ENCODE measurements at places on chromosomes 1 and 21.

DNA sequence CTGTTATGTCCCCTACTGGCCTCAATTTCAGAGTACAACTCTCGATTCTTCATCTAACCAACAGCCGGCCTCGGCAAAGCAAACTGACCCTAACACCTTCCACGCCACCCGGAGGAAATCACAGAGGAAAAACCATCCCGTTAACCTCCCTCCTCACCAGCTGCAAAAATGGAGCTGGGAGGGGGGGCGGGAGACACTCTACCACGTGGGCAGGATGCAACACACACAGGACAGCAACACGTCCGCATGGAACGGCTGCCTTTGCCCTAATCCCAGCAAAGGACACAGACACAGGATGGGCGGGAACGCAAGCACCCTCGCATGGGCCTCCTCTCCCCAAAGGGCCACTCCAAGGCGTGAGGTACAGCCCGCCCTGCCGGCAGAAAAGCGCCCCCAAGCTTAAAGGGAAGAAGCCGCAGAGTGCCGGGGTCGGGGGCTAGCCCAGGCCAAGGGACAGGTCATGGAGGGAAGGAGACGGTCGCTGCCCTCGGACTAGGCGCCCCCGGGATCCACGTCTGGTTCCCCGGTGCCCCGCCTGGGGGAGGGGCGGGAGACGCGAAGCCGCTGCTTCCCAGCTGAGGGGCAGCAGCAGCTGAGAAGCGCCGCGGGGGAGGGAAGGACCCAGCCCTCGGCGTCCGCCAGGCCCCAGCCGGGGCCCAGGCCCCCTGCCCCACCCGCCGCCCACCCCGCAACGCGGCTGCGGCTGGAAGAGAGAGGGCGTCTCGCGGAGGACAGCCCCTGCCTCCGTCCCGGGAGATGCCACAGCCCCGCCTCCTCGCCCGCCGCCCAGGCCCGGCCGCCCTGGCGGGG, 590 bp downstream of the FOXJ3 start:
- DNase-seq: no peak

- DNase-seq: no peak
Measured at GRCh38 chr21:35943752-35944151, 116.6 kb downstream of the SETD4 start.

GRCh38 chr1:197967066-197967465, 49.9 kb downstream of the LHX9 start:
- DNase-seq: no peak

DNA sequence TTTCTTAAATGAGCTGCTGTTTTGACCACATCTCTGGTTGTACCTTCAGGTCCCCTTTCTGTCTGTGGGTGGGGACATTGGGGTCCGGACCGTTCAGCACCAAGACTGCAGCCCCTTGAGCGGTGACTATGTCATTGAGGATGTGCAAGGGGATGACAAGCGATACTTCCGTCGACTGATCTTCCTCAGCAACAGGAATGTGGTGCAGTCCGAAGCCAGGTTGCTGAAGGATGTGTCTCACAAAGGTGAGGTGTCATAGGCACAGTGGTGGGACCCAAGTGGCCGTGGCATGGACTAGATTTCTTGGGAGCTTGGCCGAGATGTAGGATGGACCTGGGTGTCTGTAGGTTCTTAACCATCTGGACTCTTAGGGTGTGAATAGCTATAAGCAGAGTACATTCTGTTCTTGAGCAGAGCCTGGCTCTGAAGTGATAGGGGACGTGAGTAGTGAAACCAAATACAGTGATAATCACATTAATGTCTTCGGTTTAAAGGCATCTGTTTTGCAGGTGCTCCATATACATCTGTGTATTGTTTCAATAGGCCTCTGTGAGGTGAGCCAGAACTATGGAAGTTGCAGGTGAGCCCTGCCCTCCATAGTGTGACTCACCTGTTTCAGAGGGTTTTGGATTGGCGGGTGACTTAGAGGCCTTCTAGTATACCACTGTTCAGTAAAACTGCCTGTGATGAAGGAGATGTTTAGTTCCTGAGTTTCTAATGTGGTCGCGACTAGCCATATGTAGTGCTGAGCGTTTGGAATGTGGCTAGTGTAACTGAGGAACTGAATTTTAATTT, 6.4 kb downstream of the METTL13 start:
- no peak for DNase-seq

- no peak for DNase-seq
Measured at GRCh38 chr1:23561076-23561812, 1.9 kb upstream of the ID3 start.

GRCh38 chr1:181079382-181079781, 9.1 kb upstream of the IER5 start:
- no peak for DNase-seq

DNA sequence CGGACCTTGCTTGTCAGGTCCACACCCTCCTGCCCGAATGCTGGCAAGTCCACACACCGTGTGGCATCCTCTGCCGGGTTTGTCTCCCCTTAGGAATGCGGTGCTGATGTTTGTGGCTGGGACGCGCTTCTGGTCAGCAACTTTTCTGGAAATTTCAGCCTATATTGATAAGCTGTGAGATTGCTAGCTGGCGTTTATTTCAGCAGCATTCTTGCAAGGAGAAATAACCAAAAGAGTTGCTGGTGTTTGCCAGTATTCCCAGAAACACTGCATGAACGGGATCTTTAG, 601 bp downstream of the CEPT1 start:
- DNase-seq: peak; percentile 66

DNA sequence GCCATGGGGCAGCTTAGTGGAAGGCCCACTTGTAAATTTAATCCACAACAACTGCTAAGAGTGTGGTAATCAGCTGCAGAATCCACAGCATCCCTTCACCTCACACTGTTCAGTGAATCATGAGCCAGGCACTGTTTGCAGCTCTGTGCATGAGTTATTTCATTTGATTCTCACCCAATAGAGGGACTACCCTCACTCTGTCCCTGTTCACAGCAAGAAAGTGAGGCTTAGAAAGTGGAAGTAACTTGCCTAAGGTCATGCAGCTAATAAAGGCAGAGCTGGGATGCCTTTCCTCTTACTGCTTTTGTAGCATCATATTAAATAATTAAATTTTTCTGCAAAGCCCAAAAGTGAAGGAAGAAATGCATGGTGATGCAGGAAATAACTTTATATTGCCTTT, 346.5 kb upstream of the PLD5 start:
- DNase-seq: no peak

GRCh38 chr1:56645677-56646305, 677 bp downstream of the PRKAA2 start:
- DNase-seq: peak; percentile 10

GRCh38 chr1:243842978-243843511, 7.0 kb downstream of the AKT3 start:
- no peak for DNase-seq

GRCh38 chr1:107782217-107782845, 182.6 kb downstream of the VAV3 start:
- peak; percentile 30 for DNase-seq

DNA sequence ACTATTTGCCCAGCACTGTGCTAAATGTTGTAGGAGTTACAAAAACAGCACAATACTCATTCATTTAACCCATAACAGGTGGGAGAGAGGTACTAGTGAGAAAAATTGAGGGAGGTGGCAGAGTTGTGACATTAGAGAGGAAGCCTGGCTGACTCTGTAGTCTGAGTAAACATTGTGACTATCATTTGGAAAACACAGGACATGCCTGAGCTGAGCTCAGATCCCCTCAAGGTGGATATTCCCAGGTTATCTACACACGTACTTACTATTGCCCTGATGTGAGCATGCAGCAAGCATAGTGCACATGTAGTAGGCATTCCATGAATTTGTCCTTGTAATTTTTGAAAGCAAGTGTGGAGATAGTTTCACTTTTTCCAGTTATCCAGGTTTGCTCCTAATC, 10.9 kb downstream of the CAMK1G start:
- DNase-seq: no peak

DNA sequence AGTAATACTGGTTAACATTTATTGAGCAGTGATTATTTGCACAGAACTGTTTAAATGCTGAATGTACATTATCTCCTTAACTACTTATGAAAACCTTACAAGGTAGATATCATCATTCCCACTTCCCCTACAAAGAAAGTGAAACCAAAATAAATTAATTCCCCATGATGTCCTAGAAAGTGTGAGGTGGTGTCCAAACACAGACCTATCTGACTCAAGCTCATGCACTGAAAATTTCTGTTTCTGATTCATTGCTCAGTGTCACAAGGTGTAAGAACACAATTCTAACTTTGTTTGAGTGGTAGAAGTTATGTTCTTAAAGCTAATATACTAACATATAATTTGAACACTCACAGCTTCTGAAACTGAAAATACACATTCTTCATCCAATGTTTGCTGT, 178.7 kb downstream of the MRPL39 start:
- DNase-seq: no peak

DNA sequence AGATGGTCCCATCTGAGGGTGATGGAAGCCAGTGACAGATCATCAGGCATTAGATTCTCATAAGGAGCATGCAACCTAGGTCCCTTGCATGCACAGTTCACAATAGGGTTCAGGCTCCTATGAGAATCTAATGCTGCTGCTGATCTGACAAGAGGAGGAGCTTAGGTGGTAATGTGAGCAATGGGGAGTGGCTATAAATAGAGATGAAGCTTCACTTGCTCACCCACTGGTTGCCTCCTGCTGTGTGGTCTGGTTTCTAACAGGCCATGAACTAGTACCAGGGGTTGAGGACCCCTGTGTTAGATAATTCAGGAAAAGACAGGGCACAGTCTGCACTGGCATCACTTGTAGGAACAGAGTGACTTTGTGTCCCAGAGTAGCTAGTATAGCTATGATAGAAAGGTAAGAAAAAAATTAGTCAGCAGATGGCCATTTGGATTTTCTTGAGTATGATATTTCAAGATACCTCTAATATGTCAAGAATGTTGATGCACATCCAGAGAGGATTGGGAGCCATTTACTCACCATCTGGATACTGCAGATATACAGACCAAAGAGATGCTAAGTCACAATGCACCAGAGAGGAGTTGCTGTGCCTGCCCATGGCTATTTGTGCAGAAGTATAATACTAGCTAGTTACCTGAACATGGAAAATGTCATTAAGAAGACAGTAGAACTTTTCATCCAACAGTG, 53.6 kb downstream of the ADCY10 start:
- DNase-seq: no peak

DNA sequence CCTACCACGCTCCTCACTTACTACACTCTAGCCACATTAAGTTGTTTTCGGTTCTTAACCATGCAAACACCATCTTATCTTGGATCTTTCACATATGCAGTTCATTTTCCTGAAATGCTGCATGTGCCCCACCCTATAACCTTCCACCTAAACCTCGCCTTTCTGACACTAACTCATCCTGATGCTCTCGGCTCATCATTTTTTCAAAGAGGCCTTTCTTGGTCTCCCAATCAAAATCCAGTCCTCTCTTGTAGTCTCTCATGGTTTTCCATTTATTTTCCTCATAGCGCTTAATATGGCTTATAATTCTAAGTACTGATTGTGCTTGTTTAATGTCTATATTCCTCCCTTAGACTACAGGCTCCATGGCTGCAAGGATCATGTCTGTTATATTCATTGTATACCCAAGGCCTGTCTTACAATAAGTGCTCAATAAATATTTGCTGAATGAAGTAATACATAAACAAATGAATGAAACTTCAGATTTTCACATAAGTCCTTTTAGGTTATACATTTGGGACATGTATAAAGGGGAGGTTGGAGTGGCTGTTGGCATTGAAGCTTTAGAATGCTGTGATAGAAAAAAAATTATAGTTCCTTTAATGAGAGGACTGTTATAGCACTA, 79.2 kb upstream of the CDC42BPA start:
- no peak for DNase-seq

DNA sequence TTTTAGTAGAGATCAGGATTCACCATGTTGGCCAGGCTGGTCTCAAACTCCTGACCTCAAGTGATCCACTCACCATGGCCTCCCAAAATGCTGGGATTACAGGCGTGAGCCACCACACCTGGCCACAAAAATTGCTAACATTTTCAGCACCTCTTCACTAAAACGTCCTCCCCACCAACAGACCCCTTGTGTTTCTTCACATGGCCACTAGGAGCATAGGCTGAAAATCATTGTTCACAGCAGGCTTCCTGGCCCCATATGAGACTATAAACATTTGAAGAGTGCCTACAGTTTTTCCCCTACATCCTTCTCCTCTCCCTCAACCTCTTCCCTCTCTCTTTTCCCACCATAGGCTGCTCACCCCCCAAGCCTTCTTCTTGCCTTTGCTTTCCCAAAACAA, 28.0 kb upstream of the SFPQ start:
- no peak for DNase-seq

GRCh38 chr1:233988963-233989696, 84.7 kb downstream of the SLC35F3 start:
- DNase-seq: no peak

DNA sequence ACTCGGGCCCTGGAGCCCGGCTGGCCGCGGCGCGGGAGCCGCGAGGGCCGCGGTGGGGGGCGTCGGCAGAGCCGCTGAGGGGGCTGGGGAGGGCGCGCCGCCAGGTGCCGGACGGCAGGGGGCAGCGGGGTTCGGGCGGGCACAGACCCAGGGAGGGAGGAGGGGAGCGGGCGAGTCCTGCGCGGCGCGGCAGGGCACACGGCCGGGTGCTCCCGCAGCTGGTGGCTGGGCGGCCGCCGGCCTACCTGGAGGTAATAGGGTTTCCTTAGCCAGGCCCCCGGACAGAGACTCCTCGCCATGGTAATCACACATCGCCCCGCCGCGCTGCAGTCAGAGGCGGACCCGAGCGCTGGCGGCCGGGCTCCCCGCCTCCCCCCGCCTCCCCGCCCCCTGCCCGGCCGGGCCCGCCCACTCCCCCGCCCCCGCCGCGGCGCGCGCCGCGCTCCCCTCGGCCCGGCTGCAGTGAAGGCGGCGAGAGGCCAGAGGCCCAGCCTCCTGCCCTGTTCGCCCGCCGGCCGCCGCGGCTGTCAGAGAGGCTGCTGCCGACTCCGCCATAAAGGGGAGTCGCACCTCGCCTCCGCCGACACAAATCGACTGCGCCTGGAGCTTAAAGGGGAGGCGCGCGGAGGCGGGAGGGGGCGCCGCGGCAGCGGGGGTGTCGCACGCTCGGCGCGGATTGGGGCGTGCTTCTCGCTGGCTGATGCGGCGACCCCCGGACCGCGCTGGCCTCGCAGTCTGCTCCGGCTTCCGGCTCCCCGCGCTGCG, at the start of gene DIPK1A:
DIPK1A (minus strand) TSS at position 332 of the 765 bp plus-strand sequence; CDS start at position 299, 33 bp downstream.
- peak; percentile 86 for DNase-seq

GRCh38 chr1:11982010-11982392, 1.8 kb downstream of the MFN2 start:
- no peak for DNase-seq

- no peak for DNase-seq
Measured at GRCh38 chr1:2169200-2169836, 25.3 kb downstream of the FAAP20 start.
